Vagina (tissue), 2 donors: ENCODE measurements at places on chromosomes 11 and 22. TPM values are rescaled to one million over a fixed set of nuclear protein-coding genes. Genes with fewer than 3 reads are reported as not detected.

DNA sequence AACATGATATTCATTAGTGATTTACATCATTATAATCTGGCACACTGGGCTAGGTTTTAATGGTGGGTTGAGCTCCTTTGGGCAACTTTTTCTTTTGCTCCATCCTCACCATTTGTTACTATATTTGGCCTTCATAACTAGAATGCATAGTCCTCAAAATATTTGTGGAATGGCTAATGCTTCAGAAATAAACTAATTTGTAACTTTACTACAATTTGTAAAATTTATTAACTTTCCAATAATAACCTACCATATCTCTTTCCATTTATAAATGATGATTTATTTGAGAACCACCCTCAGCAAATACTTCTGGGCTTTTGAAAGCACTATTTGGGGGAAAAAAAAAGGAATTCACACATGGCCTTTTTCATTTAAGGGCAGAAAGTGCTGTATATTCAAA, 79.7 kb downstream of the LARGE2 start:
- DNase-seq: no peak
- no peak overlapping the region for H3K4me3 ChIP-seq
- no peaks in the 10 kb centered on the region for H3K27me3 ChIP-seq
- H3K36me3 ChIP-seq: no peaks in the 10 kb centered on the region

DNA sequence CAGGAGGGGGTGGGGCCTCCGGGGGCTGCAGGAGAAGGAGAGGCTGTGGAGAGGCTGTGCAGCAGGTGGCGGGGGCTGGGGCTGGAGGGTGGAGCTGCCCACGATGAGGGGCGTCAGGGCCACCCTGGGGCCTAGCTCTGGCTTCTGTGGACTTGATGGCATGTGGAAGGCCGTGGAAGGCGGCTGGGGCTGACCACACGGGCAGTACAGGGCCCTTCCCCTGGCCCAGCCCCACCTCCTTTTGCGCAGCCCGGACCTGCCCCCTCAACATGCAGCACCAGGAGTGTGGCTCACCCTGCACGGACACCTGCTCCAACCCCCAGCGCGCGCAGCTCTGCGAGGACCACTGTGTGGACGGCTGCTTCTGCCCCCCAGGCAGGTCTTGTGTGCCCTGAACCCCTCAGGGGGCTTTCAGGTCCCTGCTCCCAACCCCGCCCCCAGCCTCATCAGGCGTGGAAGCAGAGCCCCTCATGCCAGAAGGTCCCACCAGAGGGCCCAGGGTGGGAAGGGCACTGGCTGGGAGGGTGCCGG, 6.1 kb downstream of the MUC5B start:
- no peak overlapping the region for H3K27ac ChIP-seq
- no peak overlapping the region for H3K4me3 ChIP-seq
- H3K4me1 ChIP-seq: no peaks in the 10 kb centered on the region
- no peaks in the 10 kb centered on the region for H3K27me3 ChIP-seq
- DNase-seq: no peak

- H3K4me3 ChIP-seq: no peak overlapping the region
- H3K27me3 ChIP-seq: no peaks in the 10 kb centered on the region
- DNase-seq: no peak
- no peak overlapping the region for H3K27ac ChIP-seq
- no peaks in the 10 kb centered on the region for H3K4me1 ChIP-seq
Measured at GRCh38 chr11:40029391-40029790, 1430.1 kb downstream of the LRRC4C start.

DNA sequence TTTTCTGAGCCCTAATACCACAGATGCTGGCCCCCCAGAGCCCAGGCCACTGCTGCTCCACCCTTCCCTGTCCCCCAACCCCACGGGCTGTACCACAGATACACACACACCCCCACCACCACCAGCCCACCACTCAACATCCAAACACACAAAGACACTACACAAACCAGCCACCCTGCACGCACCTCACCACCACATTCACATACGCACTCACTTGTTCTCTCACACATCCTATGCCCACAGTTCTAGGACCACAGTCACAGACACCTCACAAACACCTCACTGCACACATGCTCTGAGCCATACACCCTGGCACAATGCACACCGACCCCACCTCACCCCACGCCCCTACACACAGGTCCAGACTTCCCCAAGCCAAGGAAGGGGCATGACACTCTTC, 22.5 kb upstream of the OAF start:
- no peak overlapping the region for H3K4me3 ChIP-seq
- DNase-seq: no peak
- H3K27me3 ChIP-seq: no peaks in the 10 kb centered on the region
- H3K36me3 ChIP-seq: no peaks in the 10 kb centered on the region
- H3K27ac ChIP-seq: peak overlapping the region; percentile 84
- H3K4me1 ChIP-seq: peaks cover 54% of the 10 kb centered on the region

DNA sequence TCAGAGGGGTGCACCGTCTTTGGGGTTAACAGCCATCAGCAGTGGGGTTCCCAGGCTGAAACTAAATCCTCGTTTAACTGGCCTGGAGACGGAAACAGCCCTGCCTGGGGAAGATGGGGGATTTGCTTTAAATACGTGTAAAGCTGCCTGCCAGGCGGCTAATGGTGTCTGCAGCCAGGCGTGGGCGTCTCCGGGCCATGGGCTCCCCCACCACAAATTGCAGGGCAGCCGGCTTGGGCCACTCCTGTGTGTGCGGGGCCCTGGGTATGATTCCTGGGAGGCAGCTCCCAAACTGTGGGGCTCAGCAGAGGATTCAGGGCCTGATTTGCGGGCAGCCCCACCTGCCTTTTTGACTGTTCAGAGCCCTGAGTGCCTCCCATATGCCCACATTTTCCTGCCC, 110.5 kb downstream of the KCNQ1 start:
- no peak for DNase-seq
- H3K4me3 ChIP-seq: no peak overlapping the region
- H3K27me3 ChIP-seq: no peaks in the 10 kb centered on the region

GRCh38 chr11:68331338-68331947, 19.1 kb downstream of the LRP5 start:
- H3K4me3 ChIP-seq: no peak overlapping the region
- H3K27ac ChIP-seq: no peak overlapping the region
- H3K36me3 ChIP-seq: no peaks in the 10 kb centered on the region

DNA sequence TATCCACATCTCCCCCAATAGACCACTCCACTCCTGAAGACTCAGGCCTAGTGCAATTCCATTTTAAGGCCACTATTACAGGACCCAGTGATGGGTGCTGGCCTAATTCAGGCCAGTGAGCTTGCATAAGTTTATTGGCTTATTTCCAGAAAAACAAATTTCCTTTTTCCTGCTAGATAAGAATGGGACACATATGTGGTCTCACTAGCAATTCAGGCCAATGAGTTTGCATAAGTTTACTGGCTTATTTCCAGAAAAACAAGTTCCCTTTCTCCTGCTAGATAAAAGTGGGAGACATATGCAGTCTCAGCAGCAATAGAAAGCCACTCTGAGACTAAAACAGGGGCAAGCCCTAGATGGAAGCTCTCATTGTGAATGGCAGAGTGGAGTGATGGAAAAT, 22.4 kb downstream of the ADM start:
- H3K4me1 ChIP-seq: peaks cover 34% of the 10 kb centered on the region
- H3K36me3 ChIP-seq: no peaks in the 10 kb centered on the region
- H3K27ac ChIP-seq: peak overlapping the region; percentile 59
- no peak for DNase-seq
- H3K4me3 ChIP-seq: no peak overlapping the region

DNA sequence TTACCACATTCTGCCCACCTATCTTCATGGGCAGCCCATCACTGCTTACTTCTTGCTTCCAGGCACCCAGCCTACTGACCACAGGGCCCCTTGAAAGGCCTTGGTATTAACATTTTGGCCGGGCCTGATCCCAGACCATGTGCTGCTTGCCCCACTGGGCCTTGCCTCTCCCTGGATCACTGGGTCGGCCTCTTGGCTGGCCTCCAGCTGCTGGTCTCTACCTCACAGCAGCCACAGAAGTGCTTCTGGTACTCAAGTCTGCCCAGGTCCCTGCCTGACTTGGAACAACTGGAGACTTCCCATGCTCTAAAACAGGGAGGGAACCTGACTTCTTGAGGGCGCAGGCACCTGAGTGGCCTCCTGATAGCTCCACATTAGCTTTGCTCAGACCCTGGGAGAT, 63.6 kb downstream of the THAP12 start:
- H3K4me3 ChIP-seq: no peak overlapping the region
- H3K4me1 ChIP-seq: peaks cover 7% of the 10 kb centered on the region
- no peak overlapping the region for H3K27ac ChIP-seq
- H3K27me3 ChIP-seq: no peaks in the 10 kb centered on the region
- no peak for DNase-seq

DNA sequence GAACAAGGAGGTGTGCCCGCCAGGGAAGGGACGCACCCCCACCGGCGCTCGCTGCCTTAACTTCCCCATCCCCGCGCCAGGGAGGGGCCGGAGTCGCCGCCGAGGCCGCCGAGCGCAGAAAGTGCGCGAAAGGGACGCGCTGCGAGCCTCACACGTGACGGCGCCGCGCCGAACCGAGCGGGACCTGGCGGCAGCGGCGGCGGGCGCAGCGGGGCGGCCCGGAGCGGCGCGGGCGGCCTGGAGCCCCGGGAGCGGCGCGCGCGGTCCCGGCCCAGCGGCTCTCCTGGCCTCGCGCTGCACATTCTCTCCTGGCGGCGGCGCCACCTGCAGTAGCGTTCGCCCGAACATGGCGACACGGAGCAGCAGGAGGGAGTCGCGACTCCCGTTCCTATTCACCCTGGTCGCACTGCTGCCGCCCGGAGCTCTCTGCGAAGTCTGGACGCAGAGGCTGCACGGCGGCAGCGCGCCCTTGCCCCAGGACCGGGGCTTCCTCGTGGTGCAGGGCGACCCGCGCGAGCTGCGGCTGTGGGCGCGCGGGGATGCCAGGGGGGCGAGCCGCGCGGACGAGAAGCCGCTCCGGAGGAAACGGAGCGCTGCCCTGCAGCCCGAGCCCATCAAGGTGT, at the start of gene SORL1:
Gene SORL1, plus strand, starts transcription at position 329 of the 623 bp plus-strand sequence. Its CDS starts 18 bp downstream, at position 347.
- DNase-seq: no peak
- peak within 1 kb of the TSS; percentile 83 for H3K4me3 ChIP-seq
- H3K4me1 ChIP-seq: peaks cover 35% of the 10 kb centered on the region
- no peaks in the 10 kb centered on the region for H3K27me3 ChIP-seq
- no peaks in the 10 kb centered on the region for H3K36me3 ChIP-seq

- H3K4me1 ChIP-seq: peaks cover 10% of the 10 kb centered on the region
- H3K4me3 ChIP-seq: no peak overlapping the region
- no peaks in the 10 kb centered on the region for H3K36me3 ChIP-seq
- H3K27me3 ChIP-seq: no peaks in the 10 kb centered on the region
Measured at GRCh38 chr11:129040934-129041333, 98.3 kb upstream of the TP53AIP1 start.

- H3K4me3 ChIP-seq: peak overlapping the region; percentile 95
- H3K27me3 ChIP-seq: no peaks in the 10 kb centered on the region
- peaks cover 23% of the 10 kb centered on the region for H3K4me1 ChIP-seq
Measured at GRCh38 chr11:59669611-59670009, 773 bp upstream of the PATL1 start.

GRCh38 chr22:28581016-28581415, 98.6 kb downstream of the TTC28 start:
- no peak overlapping the region for H3K27ac ChIP-seq
- no peaks in the 10 kb centered on the region for H3K4me1 ChIP-seq
- DNase-seq: no peak
- no peaks in the 10 kb centered on the region for H3K27me3 ChIP-seq
- H3K36me3 ChIP-seq: no peaks in the 10 kb centered on the region
- H3K4me3 ChIP-seq: no peak overlapping the region

DNA sequence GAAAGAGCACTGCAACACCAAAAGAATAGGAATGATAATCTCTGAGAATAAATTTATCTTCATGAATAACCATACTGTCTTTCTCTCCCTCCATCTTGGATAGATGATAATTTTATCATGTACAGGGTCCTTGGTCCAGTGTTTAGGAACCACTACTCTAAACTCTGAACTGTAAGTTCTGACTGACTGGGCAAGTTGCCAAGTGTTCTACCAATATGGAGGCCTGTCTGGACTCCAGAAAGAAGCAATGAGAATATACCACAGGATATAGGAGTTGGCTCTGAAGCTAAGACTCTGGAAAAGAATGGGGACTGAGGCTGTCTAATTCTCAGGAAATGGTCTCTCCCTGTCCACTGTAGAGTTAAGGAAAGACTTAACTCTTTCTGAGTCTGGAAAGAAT, 1.5 kb downstream of the FHIP1B start:
- no peaks in the 10 kb centered on the region for H3K27me3 ChIP-seq
- no peak overlapping the region for H3K27ac ChIP-seq
- H3K4me3 ChIP-seq: no peak overlapping the region
- H3K4me1 ChIP-seq: peaks cover 25% of the 10 kb centered on the region
- H3K36me3 ChIP-seq: no peaks in the 10 kb centered on the region

- no peak overlapping the region for H3K4me3 ChIP-seq
- H3K27ac ChIP-seq: no peak overlapping the region
- no peaks in the 10 kb centered on the region for H3K36me3 ChIP-seq
Measured at GRCh38 chr11:128036006-128036405, 551.4 kb downstream of the ETS1 start.

DNA sequence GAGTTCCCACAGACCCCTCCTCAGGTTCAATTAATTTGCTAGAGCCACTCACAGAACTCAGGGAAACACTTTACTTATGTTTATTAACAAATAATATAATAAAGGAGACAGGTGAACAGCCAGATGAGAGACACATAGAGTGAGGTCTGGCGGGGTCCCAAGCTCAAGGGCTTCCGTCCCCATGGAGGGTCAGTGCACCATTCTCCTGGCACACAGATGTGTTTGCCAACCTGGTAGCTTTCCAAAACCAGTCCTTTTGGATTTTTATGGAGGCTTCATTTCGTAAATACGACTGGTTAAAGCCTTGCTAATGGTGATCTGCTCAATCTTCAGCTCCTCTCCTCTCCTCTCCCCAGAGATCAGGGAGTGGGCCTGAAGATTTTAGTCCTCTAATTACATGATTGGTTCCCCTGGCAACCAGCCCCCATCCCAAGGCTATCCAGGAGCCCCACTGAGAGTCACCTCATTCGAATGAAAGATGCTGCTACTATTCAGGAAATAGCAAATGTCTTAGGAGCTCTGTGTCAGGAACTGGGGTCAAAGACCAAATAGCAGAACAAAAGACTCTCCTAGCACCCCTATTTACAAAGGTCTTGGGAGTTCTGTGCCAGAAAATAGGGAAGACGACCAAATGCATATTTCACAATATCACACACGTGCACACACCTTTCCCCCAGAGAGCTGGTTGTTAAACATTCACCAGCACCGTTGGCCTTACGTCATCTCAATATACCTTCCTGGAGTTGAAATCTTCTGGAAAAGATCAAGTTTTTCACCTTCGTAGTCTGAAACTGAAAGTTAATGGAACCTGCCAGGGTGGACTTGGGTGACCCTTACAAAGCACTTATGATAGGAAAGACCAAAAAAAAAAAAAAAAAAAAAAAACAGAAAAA, 23.8 kb upstream of the CAPRIN1 start:
- H3K27ac ChIP-seq: no peak overlapping the region
- H3K27me3 ChIP-seq: no peaks in the 10 kb centered on the region
- H3K4me3 ChIP-seq: no peak overlapping the region
- H3K36me3 ChIP-seq: no peaks in the 10 kb centered on the region
- peaks cover 6% of the 10 kb centered on the region for H3K4me1 ChIP-seq
- no peak for DNase-seq

VWCE gene
- 3.4 TPM for total RNA-seq

ARHGAP42 gene
- 5.9 TPM for total RNA-seq

CSTPP1 gene
- 30.7 TPM for total RNA-seq

ZNF214 gene
- total RNA-seq: 3.9 TPM

SHANK2 gene
- 11.0 TPM for total RNA-seq

OR4A16 gene
- total RNA-seq: not detected

DEUP1 gene
- total RNA-seq: not detected

OR5P2 gene
- total RNA-seq: not detected

NUDT22 gene
- 38.8 TPM for total RNA-seq

YAP1 gene
- total RNA-seq: 232 TPM

CDON gene
- total RNA-seq: 9.8 TPM

ANKRD42 gene
- total RNA-seq: 10.3 TPM
